Activated T-helper 1 cell treated with anti-CD3 and anti-CD28 coated beads, Interleukin-2, amount 50 U/mL, for 16 hours (primary cell): ENCODE measurements at places on chromosomes 5 and 9.

- no peak for DNase-seq
Measured at GRCh38 chr5:111070272-111071134, 1.0 kb upstream of the TSLP start.

- DNase-seq: no peak
Measured at GRCh38 chr9:98993570-98993945, 49.9 kb downstream of the COL15A1 start.

DNA sequence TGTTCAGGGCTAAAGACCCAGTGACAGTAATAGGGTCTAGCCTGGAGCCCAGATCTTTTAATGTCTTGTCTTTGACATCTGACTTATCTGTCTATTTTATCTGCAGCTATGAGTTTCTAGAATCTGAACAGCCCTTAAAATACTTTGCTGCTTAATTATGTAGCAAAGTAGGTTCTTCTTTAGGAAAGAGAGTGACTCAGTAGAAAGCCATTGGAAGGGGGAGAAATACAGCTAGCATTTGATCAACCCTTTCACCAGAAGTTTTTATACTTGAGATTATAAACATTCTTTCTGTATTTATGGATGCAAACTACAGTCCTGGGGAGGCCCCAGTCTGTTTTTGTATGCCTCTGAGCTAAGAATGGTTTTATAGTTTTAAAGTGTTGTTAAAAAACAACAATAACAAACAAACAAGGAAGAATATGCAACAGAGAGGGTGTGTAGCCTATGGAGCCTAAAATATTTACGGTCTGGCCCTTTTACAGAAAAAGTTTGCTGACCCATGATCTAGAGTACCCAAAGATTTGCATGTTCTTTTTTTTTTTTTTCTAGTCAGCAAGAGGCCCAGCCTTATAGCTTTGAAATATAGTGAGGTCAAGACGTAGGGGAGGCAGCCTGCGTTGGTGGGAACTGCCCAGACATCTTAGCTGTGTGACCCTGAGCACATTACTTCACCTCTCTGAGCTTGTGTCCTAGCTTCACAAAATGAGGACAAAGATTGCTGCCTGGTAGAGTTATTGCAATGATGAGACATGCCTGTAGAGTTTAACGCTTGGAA is 9.7 kb downstream of the GSN start:
- no peak for DNase-seq

DNA sequence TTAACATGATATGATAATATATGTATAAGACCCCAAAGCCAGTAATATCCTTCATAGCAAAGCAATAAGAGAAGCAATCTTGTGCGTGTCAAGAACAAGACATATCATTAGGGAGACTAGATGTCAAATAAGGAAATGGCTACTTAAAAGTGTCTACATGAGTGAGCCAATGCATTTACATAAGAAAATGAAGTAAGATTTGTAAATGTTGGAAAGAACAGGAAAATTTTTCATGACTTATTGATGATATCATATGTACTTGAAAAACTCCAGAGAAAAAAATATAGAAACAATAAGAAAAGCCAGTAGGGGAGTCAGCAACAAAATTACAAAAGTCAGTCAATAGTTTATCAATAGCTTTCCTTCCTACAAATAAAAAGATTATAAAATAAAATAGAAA is 13.8 kb upstream of the MCTP1 start:
- no peak for DNase-seq

- DNase-seq: no peak
Measured at GRCh38 chr9:133560311-133560710, 25.8 kb downstream of the ADAMTSL2 start.

GRCh38 chr9:2473681-2474080 is 147.9 kb upstream of the VLDLR start:
- DNase-seq: no peak

GRCh38 chr9:109449036-109449798 is 48.9 kb downstream of the PTPN3 start:
- no peak for DNase-seq

GRCh38 chr5:60382716-60383115 is 317.2 kb downstream of the DEPDC1B start:
- DNase-seq: no peak

- no peak for DNase-seq
Measured at GRCh38 chr9:92706218-92706940, 36.4 kb upstream of the IPPK start.

- no peak for DNase-seq
Measured at GRCh38 chr9:133154097-133154989, 9.4 kb downstream of the GBGT1 start.

DNA sequence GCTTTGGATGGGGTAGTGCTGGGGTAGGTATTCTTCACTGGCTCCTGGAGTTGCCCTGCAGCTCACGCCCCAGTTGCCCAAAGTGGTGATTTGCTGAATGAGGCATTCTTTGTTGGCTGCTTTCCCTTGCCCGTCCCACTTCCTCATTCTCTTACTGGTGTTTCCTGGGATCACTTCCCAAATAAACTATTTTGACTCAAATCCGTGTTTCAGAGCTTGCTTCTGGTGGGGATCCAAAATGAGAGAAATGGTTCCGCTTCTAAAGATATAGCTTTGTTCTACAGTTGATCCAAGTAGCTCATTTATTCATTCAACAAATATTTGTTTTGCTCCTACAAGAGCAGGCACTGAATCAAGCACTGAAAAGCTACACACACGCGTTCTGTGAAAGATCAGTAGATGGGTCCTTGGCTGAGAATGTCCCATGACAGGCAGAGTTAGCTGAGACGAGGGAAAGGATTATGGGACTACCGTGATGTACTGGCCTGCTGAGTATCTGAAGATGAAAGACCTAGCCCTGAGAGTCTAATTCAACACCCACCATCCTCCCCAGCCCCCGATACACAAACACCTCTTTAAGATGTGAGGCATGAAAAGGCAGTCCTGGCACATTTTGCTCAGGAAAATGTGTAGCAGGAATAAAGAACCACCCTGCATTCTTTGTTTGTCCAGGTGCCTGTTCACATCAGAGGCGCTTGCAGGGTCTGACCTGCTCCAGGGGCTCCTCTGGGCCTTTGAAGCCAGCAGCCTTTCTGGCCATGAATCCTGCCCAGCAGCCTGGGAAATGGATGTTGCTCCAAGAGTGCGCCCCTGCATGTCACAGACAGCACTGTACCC is 143.1 kb upstream of the RANBP3L start:
- no peak for DNase-seq

DNA sequence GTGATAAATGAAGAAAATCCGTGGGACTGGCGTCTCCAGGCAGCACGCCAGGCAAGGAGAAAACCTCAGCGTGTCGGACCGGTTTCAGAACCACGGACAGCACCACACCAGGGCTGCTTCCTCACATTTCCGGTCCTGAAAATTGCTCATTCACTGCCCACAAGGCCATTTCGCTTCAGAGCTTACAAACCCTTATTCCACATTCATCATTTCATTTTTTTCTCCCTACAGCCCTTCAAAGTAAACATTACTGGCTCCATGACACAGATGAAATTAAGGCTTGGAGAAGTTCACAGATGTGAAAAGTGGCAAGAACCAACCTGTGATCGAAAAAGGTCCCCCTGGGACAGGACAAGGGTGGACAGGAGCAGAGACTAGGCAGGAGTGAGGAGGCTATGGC is 1.5 kb upstream of the GPRIN1 start:
- DNase-seq: no peak

DNA sequence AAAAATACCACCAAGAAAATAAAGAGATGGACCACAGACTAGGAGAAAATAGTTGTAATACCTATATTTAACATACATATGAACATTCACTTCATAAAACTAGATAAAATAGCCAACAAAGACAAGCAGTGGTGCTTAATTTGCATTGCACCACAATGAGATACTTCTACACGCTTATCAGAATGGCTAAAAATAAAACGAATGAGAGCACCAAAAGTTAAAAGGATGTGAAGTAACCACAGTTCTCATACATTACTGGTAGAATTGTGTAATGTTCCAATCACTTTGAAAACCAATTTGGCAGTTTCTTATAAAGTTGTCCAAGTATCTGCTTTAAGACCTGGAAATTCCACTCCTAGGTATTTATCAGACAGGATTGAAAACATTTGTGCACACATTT is 198.9 kb upstream of the SGCD start:
- DNase-seq: no peak

DNA sequence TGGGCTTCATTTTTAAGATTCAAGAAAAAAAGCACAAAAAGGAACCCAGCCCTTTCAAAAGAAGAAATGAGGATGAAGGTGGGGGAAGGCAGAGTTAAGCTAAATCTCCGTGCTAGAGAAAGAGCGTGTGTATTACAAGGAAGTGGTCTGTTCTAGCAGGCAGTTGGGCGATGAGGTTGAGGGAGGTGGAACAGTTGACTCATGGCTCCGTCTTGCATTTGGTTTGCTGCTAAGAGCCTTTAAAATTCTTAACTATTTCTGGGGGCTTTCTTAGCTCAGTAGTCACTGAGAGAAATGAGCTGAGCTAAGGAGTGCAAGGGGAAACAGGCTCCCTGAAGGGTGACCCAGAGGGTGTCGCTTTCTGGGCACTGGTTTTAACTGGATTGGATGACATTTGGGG is 117.4 kb downstream of the GCNT1 start:
- peak; percentile 20 for DNase-seq

DNA sequence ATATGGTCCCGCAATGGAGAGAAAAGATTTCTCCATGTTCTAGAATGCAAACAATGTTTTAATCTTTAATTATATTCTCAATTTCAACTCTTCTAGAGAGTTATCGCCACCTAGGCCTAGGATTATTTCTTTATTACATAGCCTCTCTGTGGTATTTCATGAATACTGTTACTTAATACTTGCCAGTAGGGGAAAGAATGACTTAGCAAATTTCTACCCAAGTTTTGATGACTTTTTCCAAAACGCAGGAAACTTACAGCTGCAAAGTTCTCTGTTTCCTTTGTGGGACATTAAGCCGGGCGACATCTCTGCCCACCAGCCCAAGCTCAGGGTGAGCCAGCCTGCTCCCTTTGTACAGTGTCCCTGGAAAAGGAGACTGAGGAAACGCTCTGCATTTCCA is 73.8 kb downstream of the MED27 start:
- DNase-seq: no peak

DNA sequence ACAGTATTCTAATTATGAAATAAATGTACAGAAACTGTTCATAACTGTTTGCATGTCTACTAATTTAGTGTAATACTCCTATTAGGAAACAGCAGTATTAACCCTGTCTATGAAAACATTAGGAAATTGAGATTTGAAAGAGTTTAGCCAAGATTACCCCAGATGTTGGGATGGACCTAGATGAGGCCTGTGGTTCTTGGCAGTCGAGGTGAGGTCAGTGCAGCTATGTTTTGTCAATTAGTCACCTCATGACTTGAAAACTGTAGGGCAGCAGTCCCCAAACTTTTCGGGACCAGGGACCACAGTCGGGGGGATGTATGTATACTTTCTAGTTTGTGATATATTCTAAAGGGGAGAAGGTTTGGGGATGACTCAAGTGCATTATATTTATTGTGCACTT is 4.7 kb downstream of the LNPEP start:
- DNase-seq: no peak

DNA sequence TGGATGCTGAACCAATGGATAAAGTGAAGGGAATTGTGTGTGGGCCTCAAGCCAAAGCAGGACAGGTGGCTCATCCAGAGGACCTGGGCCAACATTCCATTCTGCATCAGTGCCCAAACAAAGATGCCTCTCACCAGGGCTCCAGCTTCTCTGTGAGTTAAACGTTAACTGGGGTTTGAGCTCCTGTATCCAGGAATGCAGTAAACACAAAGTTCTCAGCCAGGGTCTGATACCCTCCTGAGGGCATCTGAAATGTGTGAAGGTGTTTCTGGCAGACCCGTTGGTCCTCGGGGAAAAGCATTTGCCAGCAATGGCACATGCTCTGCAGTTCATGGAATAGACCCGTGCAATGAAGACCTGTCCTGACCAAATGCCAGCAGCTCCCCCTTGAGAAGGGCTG is 33.9 kb upstream of the AOPEP start:
- no peak for DNase-seq

DNA sequence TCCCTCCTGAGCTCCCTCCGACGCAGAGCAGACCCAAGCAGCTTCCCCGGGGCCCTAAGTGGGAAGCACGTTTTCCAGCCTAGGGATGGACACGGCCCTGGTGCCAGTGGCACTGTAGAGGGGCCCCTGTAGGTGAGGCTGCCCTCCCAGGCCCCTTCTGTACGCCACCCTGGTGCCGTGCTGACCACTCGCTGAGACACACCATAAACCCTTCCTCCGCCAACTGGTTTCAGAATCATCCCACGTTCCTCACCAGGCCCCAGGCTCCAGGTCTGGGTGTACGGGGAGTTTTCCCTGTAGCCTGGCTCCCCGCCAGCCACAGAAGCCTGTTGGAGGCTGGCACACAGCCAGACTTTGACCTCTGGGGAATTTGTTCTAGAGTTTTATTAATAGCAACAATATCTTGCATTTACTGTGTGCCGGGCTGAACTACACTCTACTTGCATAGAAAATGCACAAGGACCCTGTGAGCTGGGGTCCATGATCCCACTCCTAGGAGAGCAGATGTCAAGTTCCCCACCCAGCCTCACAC is 18.2 kb upstream of the WDR38 start:
- DNase-seq: no peak

GRCh38 chr5:113452941-113453340 is 18.2 kb upstream of the TSSK1B start:
- no peak for DNase-seq

DNA sequence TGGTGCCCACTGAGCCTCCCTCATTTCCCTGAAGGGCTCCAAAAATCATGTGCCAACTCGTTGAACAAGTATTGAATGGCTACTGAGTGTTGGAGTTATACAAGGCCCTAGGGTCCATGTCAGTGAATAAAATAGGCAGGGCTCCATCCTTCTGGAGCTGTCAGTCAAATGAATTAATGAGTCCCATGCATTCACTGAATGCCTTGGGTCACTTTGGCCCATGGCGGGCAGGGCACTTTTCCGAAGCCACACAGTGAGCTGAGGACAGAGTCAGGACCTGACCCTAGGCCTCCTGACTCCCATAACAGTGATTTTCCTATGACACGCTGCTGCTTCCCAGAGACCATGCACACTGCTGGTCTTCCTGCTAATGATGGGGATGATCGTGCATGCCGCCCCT is 27.3 kb upstream of the SLC36A1 start:
- DNase-seq: no peak

DNA sequence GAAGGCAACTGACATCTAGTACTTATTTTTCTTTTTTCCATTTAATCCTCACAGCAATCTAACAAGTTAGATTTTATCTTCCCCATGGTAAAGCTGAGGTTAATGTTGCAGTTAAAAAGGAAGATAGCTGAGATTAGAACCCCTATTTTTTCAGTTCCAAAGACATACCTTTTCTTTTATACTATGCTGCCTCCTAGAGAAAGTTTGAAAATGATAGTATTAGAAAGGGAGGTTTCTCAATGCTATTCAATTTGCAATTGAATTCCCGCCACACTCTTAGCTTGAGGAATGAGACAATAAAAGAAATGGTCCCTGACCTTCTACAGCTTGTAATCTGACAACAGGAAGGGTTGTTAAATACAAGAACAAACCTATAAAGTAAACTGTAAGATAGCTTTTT is 195.9 kb upstream of the TRIM32 start:
- DNase-seq: no peak

DNA sequence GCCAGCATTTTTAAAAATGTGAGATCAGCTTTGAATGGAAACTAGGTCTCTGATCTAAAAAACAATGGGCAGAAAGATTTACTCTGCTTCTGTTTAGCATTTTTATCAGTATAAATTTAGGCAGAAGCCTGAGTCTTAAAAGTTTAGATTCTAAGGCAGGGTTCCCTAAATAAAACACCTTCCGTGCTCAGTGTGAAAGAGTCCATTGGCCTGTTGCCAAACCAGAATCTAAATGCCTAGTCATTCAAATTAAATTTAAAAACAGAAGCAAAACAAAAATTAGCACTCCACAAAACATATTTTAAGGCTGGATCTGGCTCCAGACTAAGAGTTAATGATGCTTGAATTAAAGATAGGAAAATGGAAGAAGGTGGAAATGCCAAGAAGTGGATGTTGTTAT is 4.5 kb downstream of the TYRP1 start:
- DNase-seq: no peak
